GM23248 (cell line): ENCODE measurements at places on chromosomes 4 and X. TPM values are rescaled to one million over a fixed set of nuclear protein-coding genes. Genes with fewer than 3 reads are reported as not detected.

Gene MAGEA12
- polyA plus RNA-seq, result 0.18 and 0.27 TPM in 2 replicates

Gene BMX
- polyA plus RNA-seq, result not detected in 2 replicates

Gene GAGE12E
- not detected in 2 replicates for polyA plus RNA-seq

Gene GEMIN8
- polyA plus RNA-seq, result 20.0 and 20.5 TPM in 2 replicates

Gene SEPTIN6
- 20.6 and 23.9 TPM in 2 replicates for polyA plus RNA-seq

Gene FREM3
- not detected in 2 replicates for polyA plus RNA-seq

Gene SMPX
- polyA plus RNA-seq, result not detected in 2 replicates
